ENCODE measurements at places on chromosomes 7 and 10.

DNA sequence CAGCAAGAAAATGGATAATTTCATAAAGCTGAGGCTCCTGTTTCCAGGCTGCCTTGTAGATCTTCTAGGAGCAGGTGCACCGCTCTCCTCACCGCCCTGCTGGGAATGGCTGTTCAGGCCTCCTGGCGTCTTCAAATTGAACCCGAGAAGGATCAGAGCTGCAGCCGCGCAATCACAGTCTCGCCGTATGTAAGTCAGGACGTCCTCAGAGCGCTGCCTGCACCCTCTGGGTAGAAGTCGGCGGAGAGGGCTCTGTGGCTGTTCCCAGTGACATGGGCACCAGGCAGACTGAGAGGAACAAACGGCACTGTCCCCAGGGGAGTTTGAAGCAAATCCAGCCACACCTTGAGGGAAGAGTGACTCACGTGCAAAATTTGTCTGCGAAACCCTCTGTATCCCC, 476.9 kb downstream of the TCERG1L start:
- DNase-seq, result no peak

DNA sequence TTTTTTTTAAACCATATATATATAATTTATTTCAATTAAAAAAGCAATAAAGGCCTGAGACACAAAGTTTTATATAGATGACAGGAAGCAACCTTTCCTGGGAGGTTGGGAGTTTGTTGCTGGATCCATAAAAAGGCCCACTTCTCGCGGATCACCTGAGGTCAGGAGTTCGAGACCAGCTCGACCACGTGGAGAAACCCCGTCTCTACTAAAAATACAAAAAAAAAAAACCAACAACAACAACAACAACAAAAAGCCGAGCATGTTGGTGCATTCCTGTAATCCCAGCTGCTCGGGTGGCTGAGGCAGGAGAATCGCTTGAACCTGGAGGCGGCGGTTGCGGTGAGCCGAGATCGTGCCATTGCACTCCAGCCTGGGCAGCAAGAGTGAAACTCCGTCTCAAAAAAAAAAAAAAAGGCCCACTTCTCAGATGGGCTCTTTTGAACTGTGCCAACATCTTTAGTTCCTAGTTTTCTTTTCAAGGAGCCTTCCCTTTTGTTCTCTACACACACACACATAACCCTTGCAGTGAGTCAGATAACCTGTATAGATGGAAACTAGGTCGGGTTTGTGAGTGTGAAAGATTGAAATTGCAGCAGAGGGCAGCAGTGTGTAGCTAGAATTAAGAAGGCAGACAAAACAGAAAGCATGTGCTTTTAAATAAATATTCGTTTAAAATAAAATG, 1.2 kb upstream of the SMNDC1 start:
- peak; percentile 71 for DNase-seq

- DNase-seq, result no peak
Measured at GRCh38 chr10:74058658-74059057, 60.7 kb downstream of the VCL start.

- no peak for DNase-seq
Measured at GRCh38 chr10:112614072-112614471, 167.1 kb downstream of the VTI1A start.

DNA sequence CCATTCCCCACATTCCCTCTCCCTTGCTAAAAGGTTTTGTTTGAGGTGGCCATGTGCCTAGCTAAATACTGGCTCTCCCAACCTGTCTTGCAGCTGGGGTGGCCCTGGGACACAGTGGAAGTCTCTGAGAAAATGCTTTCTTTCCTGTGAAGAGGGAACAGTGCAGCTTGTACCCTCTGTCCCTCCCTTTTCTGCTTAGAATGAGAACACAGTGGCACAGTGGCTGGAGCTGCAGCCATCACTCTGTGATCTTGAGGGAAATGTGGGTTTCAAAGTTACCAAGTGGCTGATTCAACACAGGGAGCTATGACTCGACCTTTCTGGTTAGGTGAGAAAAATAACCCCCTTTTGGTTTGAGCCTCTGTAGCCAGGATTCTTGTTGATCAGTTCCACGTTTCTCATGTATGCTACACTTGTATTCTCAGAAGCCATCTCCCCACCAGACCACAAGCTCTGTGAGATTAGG, 62.7 kb upstream of the CARD11 start:
- no peak for DNase-seq

All from amniotic stem cell (primary cell).